ENCODE measurements at places on chromosomes 5 and 9. TPM values are rescaled to one million over a fixed set of nuclear protein-coding genes. Genes with fewer than 3 reads are reported as not detected.

Gene PCDHB14
- 6.2 TPM for total RNA-seq

Gene ANKRD20A1
- 0.97 TPM for total RNA-seq

Gene LOX
- 19.2 TPM for total RNA-seq

Gene PDE6A
- not detected for total RNA-seq

Gene IRX1
- total RNA-seq = 17.1 TPM

Gene AGXT2
- not detected for total RNA-seq

Gene SLC22A4
- total RNA-seq = 5.1 TPM
